ENCODE measurements at places on chromosomes 2 and 18.

DNA sequence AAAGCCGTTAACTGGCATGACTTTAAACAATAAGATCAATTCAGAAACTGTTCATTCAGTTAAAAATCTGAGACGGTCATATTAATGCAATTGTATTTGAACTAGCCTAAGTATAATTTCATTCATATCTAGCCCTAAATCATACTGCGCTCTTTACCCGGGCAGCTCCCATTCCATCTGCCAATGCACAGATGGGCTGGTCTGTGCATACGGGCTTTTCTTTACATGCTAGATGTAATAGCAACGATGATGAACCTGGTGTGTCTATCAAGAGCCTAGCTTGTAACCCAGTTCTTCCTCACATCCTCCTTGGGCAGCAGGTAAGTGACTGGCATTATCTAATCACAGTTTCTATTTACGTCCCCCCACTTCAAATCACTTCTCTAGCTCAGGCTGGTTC lies 631.5 kb upstream of the KLHL29 start:
- no peak for DNase-seq

DNA sequence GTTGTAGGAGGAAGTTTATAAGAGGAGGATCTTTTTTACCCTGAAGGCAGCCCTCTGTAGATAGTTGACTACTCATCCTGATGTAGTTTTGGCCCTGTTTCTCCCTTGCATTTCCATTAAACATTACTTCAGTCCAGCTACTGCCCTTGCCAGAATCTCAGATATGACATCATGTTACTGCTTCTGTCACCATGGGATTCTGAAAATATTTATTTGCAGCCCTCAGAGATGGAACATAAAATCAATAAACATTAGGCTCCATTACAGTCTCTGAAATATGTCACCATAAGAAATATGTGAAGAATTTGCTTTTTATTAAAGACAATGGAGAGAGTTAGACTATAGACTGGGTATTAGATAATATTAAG lies 68.7 kb upstream of the STK39 start:
- DNase-seq, result no peak

- no peak for DNase-seq
These were observed 1652.1 kb upstream of the DDX18 start for GRCh38 chr2:116162395-116162794.

- DNase-seq, result no peak
These were observed 12.8 kb upstream of the ACTR2 start for GRCh38 chr2:65214843-65215242.

DNA sequence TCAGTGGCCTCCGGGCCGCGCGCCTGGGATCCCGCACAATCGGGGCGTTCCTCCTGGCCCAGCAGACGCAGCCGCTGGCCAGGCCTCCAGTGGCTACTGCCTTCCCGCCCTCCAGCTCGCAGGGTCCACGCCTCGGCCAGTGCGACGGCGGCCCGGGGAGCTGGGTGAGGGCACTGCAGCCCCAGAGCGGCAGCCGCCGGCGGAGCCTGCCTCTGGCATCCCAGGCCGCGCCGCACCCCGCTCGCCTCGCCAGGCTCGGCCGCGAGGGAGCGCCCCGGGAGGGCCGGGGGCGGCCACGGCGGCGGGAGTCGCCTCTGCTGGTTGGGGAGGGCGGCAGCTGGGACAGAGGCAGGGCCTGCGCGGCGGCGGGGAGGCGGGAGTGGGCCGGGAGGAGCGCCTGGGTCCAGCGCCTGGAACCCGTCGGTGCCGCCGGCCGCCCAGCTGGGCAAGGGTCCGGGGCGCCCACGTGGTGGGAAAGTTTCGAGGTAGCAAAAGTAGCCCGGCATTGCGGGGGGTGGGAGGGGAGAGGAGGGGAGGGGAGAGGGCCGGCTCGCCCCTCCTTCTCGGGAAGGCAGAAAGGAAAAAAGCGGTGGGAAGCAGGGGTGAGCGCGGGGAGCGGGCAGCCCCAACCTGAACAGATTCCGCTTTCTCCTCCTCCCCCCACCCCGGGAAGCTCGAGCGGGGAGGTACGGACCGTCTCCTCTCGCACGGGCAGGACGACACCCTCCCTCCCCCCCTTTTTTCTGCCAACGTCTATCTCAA lies 1.5 kb upstream of the INHBB start:
- DNase-seq, result no peak

DNA sequence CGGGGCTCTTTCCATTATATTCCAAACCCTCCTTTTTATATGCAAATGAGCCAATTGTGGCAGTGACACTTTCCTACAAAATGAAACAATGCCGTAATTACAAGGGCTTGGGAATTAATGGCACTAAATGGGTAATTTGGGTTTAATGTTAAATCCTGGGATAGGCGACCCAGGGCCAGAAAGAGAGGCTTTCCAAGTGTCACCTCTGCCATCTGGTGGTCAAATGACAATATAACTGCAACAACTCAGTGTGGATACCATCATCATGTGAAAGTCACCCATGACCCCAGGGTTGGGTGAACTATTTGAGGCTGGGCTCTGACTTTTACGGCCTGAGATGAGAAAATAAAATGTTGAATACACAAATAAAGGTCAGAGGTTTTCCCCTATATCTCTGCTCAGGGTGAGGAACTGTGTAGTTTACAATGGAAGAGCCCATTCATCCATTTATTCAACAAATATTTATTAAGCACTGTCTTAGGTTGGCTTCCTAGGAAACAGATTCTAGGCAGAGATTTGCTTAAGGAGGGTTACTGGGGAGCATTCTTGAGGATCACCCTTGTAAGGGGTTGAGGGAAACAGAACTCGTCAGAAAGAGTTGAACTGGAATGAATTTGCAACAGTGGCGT lies 13.6 kb upstream of the THADA start:
- no peak for DNase-seq

GRCh38 chr2:137348301-137348700 lies 583.0 kb downstream of the THSD7B start:
- DNase-seq, result no peak

GRCh38 chr2:19749507-19749836 lies 152.3 kb downstream of the TTC32 start:
- DNase-seq, result no peak

DNA sequence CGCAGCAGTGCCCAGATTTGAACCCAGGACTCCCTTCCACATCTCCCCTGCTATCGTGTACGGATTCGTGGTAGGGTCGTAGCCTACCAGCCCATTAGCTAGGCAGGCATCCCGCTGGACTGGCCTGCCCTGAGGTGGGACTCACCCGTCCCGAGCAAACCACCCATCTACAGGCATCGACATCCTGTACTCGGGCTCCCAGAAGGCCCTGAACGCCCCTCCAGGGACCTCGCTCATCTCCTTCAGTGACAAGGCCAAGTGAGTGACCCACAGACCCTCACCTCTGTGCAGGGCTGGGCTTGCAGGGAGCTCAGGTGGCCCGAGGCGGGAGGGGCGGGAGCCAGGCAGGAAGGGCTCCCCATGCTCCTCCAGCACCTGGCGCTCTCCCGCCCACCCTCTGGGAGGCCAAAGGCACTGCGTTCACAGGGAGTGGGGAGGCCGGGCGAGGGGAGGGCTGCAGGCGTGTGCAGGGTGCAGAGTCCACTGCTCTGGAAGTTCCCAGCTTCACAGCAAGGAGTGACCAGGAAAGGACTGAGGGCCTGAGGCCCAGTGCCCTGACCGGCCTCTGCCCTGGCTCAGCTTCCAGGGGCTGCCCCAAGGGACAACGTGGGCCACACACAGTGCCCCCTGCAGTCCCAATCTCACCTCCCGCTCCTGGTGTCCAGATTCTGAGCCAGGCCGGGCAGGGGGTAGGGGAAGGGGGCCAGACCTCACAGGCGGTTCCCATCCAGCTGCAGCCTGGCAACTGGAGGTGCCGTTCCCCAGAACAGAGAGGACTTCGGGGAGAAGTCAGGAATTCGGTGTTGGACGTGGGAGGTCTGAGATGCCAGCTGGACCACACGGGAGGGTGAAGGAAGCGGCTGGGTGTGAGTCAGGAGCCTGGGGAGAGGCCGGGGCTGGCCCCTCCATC lies 5.4 kb downstream of the AGXT start:
- DNase-seq, result no peak

DNA sequence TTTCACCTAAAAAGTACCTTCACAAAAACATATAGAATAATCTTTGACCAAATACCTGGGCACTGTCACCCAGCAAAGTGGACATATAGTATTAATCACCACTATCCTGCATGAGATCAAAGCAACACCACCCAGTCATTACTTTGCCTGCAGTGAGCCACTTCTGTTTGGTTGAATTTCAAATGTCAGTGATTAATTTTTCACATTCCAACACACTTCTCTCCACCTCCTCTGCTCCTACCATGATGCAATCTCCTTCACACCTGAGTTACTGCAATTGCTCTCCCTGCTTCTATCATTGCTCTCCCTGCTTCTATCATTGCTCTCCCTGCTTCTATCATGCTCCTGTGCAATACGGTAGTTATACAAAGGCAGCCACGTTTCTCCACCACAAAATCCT lies 106.1 kb upstream of the NETO1 start:
- no peak for DNase-seq

DNA sequence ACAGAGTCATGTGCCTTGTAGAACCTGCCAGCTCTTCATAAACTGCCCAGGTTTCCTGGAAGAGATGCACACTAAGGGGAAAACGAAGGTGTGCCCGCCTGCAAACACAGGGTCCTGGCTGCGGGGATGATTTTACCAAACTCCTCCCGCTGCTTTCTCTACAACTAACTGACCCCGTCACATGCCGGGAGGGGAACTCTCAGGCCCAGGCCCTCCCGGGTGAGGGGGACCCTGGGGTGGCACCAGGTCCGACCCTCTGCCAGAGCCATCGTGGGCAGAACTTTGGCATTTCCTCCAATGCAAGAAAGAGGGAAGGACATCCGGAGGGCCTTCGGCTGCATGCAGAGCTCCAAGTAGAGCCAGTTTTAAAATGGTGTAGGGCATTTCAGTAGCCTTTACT lies 28.6 kb downstream of the CAPN13 start:
- DNase-seq, result no peak

DNA sequence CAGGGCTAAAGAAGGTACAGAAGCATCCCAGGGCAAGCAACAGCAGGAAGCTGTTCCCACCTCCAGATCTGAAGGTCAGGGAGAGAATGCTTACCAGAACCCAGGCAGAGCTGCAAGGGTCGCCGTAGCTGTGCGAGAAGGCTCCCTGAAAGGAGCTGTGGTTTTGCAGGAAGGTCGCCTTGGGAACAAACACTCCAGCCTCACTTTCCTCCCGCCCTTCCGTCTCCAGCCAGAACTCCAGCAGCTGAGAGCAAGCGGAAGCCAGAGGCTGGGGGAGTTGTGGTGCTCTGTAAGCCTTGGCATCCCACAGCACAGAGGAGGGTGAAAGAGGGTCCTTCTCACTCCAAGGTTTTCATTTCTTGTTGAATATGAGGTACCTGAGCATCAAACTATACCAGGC lies 18.3 kb upstream of the ICOS start:
- DNase-seq, result no peak

- no peak for DNase-seq
These were observed 22.9 kb upstream of the DARS1 start for GRCh38 chr2:136008205-136008865.

- no peak for DNase-seq
These were observed 11.7 kb downstream of the SH3YL1 start for GRCh38 chr2:252001-252602.

DNA sequence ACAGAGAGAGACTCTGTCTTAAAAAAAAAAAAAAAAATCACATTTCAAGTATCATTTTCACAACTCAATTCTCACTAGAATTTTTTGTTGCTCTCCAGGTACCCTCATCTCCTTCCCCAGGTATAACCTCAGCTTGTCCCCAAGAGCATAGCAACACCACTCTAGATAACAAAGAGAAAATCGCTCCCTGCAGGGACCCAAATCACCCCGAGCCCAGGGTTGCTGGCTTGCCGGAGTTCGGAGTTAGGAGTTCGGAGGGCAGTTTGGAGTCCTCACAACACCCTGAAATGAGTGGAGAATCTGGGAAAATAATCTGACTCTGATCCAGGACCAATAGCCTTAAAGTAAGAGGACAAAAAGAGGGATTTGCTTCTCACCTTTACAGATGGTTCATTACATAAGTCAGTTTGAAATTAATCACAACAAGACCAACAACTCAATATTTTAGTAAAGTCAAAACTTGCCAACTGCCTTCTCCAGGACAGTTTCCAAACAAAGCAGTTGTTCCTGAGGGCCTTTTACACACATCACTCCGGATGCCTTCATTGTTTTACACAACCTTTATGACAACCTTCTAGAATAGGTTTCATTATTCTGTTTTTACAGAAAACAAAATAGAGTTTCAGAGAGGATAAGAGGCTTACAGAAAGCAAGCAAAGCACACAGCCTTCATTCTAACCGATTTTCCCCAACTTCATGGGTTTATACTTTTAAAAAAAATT lies 59.1 kb downstream of the C2orf76 start:
- no peak for DNase-seq

DNA sequence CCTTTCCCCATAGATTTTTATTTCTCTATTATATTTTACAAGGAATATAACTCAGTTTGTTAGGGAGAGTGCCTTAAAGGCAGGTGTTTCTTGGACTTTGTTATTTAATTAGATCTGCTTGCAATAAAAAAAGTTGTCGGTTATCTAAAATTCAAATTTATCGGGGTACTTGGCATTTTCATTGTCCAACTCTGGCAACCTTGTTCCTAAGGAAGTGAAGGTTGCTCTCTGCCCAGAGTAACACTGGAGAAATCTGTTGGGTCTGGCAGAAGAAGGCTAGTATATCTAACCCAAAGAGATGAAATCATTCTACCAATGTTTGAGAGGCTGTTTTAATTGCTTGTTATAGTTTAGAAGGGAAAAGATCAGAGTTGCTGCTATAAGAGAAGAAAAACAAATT lies 42.8 kb upstream of the TTR start:
- DNase-seq, result no peak

GRCh38 chr18:12497296-12497695 lies 89.6 kb downstream of the PRELID3A start:
- DNase-seq, result no peak

All from cortex of kidney (tissue), 1 donor.